ENCODE measurements at places on chromosomes 3 and 15.

- DNase-seq: no peak
These were observed 58.8 kb downstream of the ARHGAP31 start for GRCh38 chr3:119352863-119353527.

- DNase-seq: no peak
These were observed 9.2 kb downstream of the SLTM start for GRCh38 chr15:58924327-58924726.

- DNase-seq: no peak
These were observed 98.9 kb downstream of the MAGI1 start for GRCh38 chr3:65939801-65940246.

GRCh38 chr3:89087851-89088250 is 19.6 kb upstream of the EPHA3 start:
- no peak for DNase-seq

- no peak for DNase-seq
These were observed 452.9 kb upstream of the NECTIN3 start for GRCh38 chr3:110618512-110619226.

- DNase-seq: no peak
These were observed 1.4 kb downstream of the ARID3B start for GRCh38 chr15:74542166-74543042.

- DNase-seq: no peak
These were observed 1.9 kb downstream of the C3orf22 start for GRCh38 chr3:126556637-126557414.
